Effector CD4-positive, alpha-beta T cell (primary cell): ENCODE measurements at places on chromosomes 4 and X.

DNA sequence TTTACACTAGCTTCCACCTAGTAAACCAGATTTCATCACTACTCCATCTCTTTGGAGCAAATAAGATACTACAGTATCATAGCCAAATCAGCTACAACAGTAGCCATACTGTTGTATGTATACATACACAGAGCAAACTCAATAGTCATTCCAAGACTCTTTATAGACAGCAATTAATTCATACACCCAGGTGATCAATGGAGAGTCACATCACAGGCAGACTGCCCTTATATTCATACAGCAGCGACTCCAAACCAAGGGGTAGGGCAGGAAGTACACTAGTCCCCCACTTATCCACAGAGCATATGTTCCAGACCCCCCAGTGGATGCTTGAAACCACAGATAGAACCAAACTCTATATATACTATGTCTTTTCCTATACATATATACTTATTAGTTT lies 76.6 kb downstream of the FBXW7 start:
- DNase-seq = no peak

- DNase-seq = no peak
Measured at GRCh38 chrX:45322820-45323219, 122.1 kb upstream of the DIPK2B start.

DNA sequence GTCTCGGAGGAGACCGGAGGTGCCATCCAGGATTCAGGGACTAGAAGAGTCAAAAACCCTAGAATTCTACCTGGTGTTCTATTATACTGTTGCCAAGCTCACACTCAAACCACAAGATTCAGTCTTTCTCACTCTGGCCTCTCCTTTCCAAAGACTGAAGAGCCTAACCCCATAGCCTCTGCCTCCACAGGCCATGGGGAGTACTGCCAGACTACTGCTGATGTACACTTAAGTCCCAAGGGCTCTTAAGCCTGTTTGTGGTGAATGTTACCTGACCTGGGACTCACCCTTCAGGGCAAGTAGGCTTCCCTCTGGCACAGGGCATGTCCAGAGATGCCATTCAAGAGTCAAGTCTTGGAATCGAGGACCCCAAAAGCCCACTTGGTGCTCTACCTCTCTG lies 58.9 kb upstream of the IRS4 start:
- no peak for DNase-seq

DNA sequence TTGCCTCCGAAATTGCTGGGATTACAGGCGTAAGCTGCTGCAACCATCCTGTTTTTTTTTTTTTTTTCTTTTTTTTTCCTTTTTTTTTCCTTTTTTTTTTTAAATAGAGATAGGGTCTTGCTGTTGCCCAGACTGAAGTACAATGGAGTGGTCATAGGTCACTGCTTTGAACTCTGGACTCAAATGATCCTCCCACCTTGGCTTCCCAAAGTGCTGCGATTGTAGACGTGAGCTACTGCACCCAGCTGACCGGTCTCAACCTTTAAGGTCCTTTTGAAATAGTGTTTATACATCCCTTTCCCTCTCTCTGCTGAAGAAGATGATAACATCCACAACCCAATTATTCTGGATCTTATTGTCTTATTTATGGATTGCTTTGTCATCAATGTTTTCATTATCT lies 548.7 kb downstream of the GBA3 start:
- no peak for DNase-seq

DNA sequence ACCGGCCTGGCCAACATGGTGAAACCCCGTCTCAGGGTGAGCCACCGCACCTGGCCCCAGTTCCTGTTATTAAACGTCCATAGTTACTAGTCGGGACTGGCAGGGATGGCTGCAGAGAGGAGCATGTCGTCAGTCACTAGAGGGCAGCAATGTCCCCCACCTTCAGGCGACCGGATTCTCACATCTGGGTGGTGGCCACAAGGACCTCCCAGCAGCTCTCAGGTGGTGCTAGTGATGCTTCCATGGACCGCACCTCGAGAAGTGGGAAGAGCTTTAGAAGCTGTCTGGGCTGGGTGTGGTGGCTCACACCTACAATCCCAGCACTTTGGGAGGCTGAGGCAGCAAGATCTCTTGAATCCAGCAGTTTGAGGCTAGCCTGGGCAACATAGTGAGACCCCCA lies 13.3 kb upstream of the IL3RA start:
- DNase-seq = peak; percentile 8

DNA sequence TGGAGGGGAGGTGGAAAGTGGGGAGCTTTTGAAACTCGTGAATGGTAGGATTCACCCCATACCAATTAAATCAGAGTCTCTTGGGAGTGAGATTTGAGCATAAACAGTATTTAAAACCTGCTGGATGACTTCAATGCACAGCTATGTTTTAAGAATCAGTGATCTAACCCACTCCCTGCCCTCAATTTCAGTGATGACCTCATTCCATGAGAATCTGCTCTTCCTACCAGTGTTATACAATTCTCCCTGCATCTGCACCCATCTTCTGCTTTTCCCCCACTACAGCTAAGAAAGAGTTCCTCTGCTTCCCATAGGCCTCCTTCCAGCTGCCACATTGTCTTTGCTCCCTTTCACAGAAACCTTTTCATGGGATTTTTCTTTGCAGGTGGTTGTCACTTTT lies 18.3 kb upstream of the H2AZ1 start:
- no peak for DNase-seq

- no peak for DNase-seq
Measured at GRCh38 chr4:40264995-40265909, 68.4 kb downstream of the RHOH start.

- no peak for DNase-seq
Measured at GRCh38 chrX:100721328-100721727, 10.6 kb downstream of the SYTL4 start.

DNA sequence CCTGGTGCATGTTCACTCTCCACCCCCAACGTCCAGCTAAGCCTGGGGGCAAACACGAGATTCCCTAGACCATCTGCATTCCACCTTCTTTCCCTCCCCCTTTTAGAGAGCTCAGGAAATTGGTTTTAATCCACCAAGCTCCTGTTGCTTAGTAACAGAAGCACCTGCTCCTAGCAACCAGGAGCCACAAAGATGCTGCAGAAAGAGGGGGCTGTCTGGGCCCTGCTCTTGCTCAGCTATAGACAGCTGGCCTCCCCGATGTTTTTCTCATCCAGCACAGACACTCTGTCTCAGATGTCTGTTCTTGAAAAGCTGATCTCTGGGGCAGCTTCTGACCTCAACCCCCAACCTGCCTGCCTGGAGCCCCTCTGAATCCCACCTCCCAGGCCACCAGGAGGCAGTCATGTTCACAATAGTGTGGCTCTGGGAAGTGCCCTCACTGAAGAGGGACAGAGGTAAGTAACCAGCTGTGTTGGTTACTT lies 71.5 kb downstream of the SLC16A2 start:
- no peak for DNase-seq

DNA sequence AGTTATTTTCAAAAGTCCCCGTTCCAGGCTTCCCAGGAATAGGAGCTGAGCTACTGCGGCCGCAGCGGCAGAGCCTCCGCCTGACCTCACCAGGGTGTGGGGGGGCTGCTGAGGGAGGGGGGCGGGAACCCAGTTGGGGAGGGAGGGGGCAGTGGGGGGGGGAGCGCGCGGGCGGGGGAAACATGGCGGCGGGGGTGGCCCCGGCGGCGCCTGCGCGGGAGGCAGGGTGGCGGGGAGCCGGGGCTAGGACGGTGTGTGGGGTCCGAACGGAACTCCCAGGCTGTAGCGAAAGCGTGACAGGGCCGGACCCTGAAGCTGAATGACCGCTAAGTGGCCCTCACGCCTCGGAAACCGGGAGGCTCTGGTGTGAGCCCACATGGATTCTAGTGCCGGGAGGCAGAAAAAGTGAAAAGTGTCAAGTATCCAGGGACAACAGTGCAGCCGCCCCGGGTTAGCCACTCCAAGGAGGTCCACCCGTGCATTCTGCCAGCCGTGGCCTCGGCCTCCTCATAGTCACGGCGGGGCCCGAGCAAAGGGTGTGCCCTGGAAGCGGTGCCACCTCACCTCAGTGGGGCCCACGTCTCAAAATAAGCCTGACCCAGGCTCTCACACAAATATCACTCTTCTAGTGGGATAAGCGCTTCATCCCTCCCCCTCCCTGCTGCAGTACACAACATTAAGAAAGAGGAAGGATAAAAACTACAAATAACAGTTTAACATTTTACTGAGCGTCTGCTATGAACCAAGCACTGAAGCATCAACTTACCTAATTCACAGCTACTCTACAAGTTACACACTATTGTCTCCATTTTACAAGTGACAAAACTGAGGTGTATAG lies at the start of gene KLHL13:
Gene KLHL13, minus strand, starts transcription at position 98 of the 838 bp plus-strand sequence. CDS start 88,337 bp downstream, outside the sequence.
- DNase-seq = no peak

DNA sequence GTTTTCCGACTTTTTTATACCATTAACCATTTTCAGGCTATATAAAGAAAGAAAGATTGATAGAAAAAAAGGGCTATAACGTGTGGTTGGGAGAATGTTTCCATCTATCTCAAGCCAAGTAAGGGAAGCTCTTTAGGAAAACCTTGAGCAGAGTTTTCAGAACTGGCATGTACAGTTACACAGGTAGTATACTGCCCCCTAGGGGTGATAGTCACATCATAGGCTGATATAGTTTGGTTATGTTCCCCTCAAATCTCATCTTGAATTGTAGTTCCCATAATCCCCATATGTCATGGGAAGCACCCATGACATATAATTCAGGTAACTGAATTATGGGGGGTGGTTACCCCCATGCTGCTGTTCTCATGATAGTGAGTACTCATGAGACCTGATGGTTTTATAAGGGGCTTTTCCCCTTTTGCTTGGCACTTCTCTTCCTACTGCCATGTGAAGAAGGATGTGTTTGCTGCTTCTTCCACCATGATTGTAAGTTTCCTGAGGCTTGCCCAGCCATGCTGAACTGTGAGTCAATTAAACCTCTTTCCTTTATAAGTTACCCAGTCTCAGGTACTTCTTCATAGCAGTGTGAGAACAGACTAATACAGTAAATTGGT lies 186.8 kb downstream of the TMA16 start:
- peak; percentile 24 for DNase-seq

DNA sequence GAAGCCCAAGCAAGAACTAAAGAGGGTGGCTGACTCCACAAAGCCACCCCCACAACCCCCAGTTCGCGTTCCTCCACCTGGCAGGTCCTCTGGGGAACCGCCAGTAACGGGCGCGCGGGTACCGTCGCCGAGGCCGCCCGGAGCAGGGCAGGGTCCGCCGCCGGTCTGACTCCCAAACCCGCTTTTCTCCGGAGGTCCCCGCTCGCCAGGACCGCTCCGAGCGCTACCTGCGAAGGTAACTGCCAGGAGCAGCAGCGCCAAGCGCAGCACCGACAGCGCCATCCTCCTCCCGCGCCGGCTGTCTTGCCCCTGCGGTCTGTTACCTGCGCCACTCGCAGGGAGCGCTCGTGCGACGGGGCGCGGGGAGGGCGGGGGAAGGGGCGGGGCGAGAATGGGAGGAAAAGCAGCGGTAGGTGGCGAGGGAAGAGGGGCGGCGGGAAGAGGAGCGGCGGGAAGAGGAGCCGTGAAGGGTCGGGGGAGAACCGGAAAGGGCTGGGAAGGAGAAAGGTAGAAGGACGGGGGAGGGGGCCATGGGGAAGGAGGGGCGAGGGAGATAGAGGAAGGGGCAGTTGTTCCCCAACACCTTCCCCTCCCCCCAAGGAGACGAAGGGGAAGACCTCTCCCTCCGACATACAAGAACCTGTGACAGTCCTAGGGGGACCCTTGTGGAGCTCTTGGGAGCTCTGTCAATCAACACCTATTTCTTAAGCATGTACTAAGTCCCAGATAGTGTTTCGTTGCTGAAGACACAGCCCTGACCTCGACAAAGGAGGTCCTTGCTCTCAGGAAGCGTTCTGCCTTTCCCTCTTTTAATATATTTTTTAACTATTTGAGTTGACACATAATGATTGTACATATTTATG lies at the start of gene SPINK2:
Gene SPINK2, minus strand, starts transcription at position 321 of the 863 bp plus-strand sequence. Its CDS starts 39 bp downstream, at position 282.
- DNase-seq = peak; percentile 61

DNA sequence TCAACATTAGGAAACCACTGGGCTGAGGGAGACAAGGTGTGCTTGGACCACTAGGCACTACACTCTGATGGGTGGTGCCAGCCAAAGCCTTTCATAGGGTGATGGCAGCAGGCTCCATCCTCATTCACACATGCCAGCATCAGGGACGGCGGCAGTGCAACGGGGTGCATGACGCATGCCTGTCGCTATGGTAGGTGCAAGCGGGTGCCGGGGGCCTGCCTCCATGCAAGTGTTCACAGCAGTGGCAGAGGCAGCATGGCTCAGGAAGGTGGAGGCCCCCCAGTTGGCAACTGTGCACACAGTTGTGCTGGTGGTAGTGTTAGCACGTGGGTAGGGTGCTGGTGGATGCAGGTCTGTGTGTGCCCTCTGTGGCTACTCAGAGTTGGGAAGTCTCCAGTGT lies 184.1 kb downstream of the RELL1 start:
- DNase-seq = no peak

DNA sequence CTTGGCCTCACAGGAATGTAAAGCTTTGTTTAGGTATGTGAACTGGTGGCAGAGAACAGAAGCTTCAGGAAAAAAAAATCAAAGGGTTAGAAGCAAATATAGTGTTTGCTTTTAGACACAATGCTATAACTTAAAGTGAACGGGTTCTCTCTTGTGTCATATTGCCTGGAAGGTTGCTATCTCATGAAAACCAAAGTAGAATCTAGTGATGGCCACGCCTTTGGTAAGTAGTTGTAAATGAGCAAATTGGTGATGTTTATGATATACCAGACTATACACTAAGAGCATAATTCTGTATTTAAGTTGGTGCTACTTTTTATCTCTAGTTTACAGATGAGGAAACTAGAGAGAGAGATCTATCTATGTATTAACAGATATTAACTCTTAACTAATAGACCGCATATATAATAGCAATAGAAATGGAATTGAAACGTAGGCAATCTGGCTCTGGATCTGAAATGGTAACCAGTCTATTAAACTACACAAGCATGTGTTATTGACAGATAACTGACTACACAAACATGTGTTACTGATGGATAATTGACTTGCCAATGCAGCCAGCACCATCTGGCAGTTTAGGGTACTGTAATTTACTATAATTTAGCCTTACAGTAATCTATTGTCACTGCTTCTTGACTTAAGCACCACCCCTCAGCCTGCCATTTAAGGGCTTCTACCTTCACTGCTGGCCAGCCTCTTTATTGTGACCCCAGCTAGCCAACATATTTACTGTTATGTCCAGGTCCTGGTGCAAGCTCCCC lies 40.8 kb downstream of the HCCS start:
- DNase-seq = no peak

DNA sequence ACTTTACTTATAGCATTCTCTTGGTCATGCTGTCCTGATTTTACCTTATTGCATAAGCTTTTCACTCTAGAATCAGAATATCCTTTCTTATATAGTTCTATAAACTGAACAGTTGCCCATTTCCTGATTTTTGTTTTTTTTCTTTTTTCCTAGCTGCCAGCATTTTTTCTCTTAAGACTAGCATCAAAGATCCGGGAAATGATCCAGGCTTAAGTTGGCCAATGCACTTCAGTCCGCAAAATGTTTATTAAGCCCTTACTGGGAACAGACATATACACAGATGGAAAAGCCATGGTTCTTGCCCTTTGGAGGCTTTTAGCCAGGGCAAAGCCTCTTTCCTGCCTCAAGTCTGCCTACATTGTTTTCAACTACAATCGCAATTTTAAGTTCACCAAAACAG lies 10.1 kb upstream of the BMP2K start:
- DNase-seq = no peak

- no peak for DNase-seq
Measured at GRCh38 chr4:100936661-100937375, 410.5 kb downstream of the PPP3CA start.
